ENCODE measurements at places on chromosomes 7 and 10. TPM values are rescaled to one million over a fixed set of nuclear protein-coding genes. Genes with fewer than 3 reads are reported as not detected.
A peak's percentile ranks its signal among the peaks of the same experiment; 100 is the strongest.

DNA sequence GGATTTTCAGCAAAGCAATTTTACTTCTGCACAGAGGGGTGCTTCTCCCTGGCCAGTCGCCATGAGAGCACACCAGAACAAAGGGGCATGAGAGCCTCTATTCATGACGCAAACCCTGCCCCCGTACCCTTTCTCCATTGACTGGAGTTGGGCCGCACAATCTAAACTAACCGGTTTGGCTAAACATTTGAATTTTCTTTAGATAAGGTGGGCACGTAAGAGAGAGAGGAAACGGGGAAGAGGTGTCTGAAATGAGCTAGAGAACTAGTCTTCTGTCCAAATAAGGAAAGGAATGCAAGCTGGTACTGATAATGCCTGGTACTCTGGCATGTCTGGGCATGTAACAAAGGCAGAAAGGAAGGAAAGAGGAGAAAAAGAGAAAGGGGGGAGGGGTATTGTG, 13.2 kb upstream of the SCIN start:
- no peaks in the 10 kb centered on the region for H3K4me1 ChIP-seq
- no peaks in the 10 kb centered on the region for H3K27me3 ChIP-seq
- no peak for DNase-seq
- no peak overlapping the region for H3K4me3 ChIP-seq

GIMAP2 gene
- total RNA-seq = 0.81 TPM

TRIL gene
- not detected for total RNA-seq

DNA sequence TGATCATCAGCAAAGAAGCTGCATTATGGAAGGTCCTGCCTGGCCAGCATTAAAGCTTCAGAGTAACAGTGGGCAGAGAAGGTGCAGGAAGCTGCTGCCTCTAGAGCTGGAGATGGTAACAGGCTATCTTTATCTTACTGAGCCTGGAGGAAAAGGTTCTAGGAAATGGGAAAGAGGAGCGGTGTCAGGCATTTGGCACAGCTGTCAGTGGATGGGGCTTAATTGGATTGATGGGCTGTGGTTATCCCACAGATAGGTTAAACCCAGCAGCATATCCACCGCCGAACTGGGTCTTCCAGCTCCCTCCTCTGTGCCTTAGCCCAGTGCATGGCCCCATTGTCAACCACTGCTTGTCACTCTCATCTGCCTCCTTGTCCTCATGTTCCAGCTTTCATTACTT, 127.6 kb downstream of the CCNY start:
- DNase-seq = no peak
- no peaks in the 10 kb centered on the region for H3K36me3 ChIP-seq
- H3K27ac ChIP-seq = no peak overlapping the region
- no peaks in the 10 kb centered on the region for H3K27me3 ChIP-seq
- peaks cover 11% of the 10 kb centered on the region for H3K4me1 ChIP-seq

DNA sequence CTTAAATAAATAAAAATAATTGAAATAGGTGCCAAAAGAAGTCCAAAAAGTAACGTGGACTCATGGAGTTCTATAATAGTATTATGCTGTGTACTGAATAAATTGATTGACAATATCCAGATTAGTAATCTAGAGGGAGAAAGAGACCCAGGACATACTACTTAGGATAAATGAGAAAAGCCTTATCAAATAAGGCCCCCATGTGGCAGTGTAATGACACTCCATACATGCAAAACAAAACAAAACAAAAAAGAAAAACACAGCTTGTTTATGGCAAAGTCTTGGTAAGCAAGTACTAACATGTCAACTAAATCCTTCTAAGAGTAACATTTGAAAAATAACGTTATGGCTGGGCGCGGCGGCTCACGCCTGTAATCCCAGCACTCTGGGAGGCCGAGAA, 3.6 kb upstream of the RUNDC3B start:
- no peak overlapping the region for H3K4me3 ChIP-seq
- no peaks in the 10 kb centered on the region for H3K27me3 ChIP-seq
- no peak overlapping the region for H3K27ac ChIP-seq
- no peak for DNase-seq

SYT15 gene
- total RNA-seq = 1.9 TPM

ADAM22 gene
- 14.0 TPM for total RNA-seq

C10orf67 gene
- 1.3 TPM for total RNA-seq

SEC24C gene
- 83.1 TPM for total RNA-seq

DNA sequence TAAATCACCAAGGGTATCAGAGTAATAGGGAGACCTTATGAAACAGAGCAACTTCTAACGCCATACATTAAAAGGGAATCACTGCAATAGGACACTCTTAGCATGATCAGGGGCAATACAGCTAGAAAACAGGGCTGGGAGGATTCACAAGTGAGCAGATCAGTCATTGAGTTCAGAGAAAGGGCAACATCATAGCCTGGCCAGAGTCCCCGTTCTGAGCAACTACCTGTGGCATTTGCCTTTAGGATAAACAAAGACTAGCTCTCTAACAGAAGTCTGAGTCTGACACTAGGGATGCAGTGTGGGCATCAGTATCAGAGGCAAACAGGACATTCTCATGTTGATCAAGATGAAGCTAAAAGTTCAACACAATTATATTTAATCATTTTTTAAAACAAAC, 297.9 kb downstream of the DGKB start:
- no peaks in the 10 kb centered on the region for H3K4me1 ChIP-seq
- DNase-seq = no peak
- H3K27me3 ChIP-seq = no peaks in the 10 kb centered on the region
- no peaks in the 10 kb centered on the region for H3K36me3 ChIP-seq
- no peak overlapping the region for H3K4me3 ChIP-seq
- no peak overlapping the region for H3K27ac ChIP-seq

- DNase-seq = peak; percentile 48
- H3K4me1 ChIP-seq = no peaks in the 10 kb centered on the region
- H3K4me3 ChIP-seq = no peak overlapping the region
- H3K27ac ChIP-seq = no peak overlapping the region
- peaks cover 29% of the 10 kb centered on the region for H3K27me3 ChIP-seq
These were observed 220.2 kb downstream of the DGKI start for GRCh38 chr7:137626469-137627067.

DNA sequence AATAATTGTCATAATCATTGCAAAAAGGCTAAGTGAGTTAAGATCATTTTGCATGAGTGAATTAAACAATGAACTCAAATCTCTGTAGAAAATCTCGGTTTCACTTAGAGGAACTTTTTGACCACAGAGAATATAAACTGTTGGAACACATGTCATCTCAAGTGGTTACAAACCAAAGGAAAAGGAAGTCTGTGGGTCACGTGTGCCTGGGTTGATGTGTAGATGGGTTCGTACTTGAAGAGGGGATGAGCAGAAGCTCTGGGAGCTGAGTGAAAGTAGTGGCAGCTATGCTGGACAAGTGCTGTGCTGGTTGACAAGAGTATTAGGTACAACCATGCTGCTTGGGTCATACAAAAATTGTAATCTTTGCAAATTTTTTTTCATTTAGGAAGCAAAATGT, 35.0 kb downstream of the GLRX3 start:
- no peaks in the 10 kb centered on the region for H3K27me3 ChIP-seq
- H3K4me3 ChIP-seq = no peak overlapping the region
- no peaks in the 10 kb centered on the region for H3K36me3 ChIP-seq
- H3K4me1 ChIP-seq = no peaks in the 10 kb centered on the region
- DNase-seq = no peak

DNA sequence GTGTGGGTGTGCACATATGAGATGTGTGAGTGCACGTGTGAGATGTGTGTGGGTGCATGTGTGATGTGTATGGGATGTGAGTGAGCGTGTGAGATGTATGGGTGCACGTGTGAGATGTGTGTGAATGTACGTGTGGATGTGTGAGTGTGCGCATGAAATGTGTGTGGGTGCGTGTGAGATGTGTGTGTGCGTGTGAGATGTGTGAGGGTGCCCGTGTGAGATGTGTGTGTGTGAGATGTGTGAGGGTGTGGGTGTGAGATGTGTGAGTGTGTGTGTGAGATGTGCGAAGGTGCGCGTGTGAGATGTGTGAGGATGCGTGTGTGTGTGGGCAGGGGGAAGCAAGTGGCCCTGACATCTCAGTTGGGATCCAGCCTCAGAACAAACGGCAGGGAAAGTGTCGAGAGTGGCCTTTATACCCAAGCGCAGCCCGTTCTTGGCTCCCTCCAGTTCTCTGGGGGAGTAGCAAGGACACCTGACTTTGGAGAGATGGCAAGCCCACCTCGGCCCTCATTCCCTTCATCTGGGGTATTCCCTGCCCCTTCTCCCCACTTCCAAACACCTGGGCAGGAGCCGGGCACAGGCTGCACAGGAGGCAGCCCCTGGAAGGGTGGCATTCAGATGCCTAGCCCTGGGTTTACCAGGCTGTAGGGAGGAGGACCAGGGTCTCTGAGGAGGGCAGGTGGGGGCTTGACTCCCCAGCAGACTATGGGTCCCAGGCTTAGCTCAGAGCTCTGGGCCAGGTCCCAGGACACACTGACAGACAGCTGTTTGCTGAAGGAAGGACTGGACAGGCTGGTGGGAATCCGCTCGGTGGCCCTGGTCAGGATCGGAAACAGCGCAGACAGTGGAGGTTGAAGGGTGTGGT, 31.6 kb downstream of the PPIF start:
- no peak for DNase-seq
- H3K27me3 ChIP-seq = no peaks in the 10 kb centered on the region
- H3K4me3 ChIP-seq = no peak overlapping the region
- no peak overlapping the region for H3K27ac ChIP-seq

- H3K27ac ChIP-seq = no peak overlapping the region
- no peak overlapping the region for H3K4me3 ChIP-seq
- no peak for DNase-seq
- no peaks in the 10 kb centered on the region for H3K36me3 ChIP-seq
- H3K27me3 ChIP-seq = no peaks in the 10 kb centered on the region
These were observed 59.7 kb downstream of the SEM1 start for GRCh38 chr7:96649981-96650380.

DNA sequence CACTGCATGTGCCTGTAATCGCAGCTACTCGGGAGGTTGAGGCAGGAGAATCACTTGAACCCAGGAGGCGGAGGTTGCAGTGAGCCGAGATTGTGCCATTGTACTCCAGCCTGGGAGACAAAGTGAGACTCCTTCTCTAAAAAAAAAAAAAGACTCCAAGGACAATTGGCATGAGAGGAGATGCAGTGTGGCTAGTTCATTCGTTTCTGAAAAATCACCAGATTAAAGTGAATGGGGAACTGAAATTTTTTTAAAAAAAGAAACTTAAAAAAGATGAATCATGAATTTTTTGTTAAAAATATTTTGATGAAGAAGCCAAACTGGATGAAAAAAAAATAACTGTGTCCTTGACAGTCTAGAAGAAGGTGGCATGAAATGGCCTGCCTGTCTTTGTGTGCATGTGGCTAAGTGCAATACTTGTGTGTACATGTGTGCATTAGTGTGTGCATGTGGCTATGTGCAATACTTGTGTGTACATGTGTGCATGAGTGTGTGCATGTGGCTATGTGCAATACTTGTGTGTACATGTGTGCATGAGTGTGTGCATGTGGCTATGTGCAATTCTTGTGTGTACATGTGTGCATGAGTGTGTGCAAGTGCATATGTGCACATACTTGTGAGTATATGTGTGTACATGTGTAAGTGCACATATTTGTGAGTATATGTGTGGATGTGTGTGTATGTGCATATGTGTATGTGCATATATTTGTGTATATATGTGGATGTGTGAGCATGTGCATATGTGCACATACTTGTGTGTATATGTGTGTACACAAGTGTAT, 391.7 kb upstream of the KLF6 start:
- DNase-seq = no peak
- no peaks in the 10 kb centered on the region for H3K4me1 ChIP-seq
- no peaks in the 10 kb centered on the region for H3K36me3 ChIP-seq
- no peak overlapping the region for H3K4me3 ChIP-seq
- no peak overlapping the region for H3K27ac ChIP-seq

GRCh38 chr7:159130820-159131219, 13.8 kb downstream of the VIPR2 start:
- H3K4me3 ChIP-seq = no peak overlapping the region
- peaks cover 80% of the 10 kb centered on the region for H3K27me3 ChIP-seq
- no peaks in the 10 kb centered on the region for H3K36me3 ChIP-seq
- H3K27ac ChIP-seq = no peak overlapping the region

DNA sequence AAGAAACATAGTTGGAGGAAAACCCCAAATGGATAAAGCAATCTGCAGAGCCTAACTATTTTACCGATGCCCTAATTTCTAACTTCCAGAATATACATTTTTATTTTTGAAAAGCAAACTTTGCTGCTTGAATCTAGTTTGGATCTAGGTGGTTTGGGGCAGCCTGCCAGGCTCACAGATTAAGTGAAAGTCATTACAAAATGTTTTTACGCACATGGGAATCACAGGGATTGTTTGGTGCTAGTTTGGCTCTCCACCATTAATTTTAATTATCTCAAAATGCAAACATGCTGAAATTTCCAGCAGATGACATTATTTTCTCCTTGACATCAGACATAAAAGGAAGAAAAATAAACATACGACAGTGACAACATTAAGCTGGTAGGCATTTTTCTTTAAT, 166.7 kb upstream of the INHBA start:
- no peak for DNase-seq
- no peak overlapping the region for H3K27ac ChIP-seq
- H3K4me3 ChIP-seq = no peak overlapping the region

DNA sequence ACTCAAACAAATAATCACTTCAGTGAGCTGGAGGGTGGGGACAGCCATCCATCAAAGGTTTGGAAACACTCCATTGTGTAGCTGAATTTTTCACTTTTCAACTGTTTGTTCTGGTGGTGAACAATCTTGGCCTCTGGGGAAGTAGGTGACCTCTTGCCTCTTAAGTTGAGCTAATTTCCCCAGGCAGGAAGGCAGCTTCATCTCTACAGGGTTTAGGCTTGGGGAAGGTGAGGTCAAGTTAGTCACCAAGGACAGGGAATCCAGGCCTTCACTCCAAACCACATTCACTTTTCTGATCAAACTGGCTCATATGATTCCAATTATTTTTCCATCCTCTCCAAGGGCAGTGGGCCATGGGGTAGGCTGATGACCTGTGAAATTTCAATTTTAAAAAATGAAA, 138.3 kb upstream of the HABP2 start:
- H3K4me1 ChIP-seq = no peaks in the 10 kb centered on the region
- no peak for DNase-seq
- no peak overlapping the region for H3K27ac ChIP-seq
- no peaks in the 10 kb centered on the region for H3K36me3 ChIP-seq

FOXI2 gene
- total RNA-seq = not detected

GRCh38 chr10:67666416-67667034, 29.5 kb downstream of the CTNNA3 start:
- H3K4me3 ChIP-seq = no peak overlapping the region
- no peaks in the 10 kb centered on the region for H3K27me3 ChIP-seq
- no peaks in the 10 kb centered on the region for H3K4me1 ChIP-seq

GRCh38 chr10:88542522-88542921, 40.6 kb downstream of the RNLS start:
- no peaks in the 10 kb centered on the region for H3K36me3 ChIP-seq
- H3K4me3 ChIP-seq = no peak overlapping the region
- no peaks in the 10 kb centered on the region for H3K4me1 ChIP-seq
- H3K27me3 ChIP-seq = no peaks in the 10 kb centered on the region
- H3K27ac ChIP-seq = no peak overlapping the region

Data from PC-9 (cell line).